ENCODE measurements at places on chromosomes 5 and 9.

DNA sequence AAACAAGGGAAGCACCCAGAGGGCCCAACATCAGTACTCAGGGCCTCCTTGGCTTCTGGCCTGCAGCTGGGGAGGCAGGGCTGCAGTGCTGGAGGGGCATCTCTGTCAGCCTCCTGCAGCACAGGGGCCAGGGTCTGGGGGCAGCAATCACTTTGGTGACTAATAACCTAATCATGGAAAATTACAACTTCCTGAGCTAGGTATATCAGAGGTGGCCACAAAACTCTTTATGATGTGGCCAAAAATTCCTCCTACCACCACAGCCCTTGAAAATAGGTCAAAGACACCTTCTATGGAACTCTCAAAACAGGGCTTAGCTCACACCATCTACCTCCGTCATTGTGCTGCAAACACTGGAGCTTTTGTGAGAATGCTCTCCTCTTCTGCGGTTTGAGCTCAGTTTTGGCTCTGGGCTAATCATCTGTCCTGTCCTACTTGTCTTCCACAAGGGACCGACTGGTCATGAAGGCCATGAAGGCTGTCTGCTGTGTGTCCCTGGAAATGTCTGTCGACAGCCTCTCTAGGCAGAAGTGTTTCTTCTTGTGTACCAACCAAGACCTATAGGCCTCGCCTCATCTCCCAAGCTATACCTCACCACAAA is 28.6 kb downstream of the CSF2 start:
- no peak for DNase-seq

DNA sequence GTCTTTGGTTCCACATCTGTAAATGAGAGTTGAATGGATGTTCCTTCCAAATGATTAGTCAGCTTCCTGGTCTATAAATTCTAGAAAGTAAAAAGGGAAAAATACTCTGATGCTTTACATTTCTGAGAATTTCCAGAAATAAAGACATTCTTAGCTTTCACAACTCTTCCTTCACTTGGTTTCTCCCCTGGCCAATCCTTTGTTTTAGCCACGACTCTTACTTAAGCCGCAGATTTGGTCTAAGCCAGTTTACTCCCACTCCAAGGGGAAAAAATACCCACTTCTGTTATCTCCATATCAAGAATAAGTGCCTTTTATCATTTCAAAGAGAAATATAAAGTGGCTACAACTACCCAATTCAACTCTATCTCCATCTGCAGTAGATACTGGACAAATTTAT is 29.7 kb downstream of the PWWP2A start:
- DNase-seq = no peak

GRCh38 chr5:158423623-158424200 is 564.8 kb upstream of the CLINT1 start:
- no peak for DNase-seq

DNA sequence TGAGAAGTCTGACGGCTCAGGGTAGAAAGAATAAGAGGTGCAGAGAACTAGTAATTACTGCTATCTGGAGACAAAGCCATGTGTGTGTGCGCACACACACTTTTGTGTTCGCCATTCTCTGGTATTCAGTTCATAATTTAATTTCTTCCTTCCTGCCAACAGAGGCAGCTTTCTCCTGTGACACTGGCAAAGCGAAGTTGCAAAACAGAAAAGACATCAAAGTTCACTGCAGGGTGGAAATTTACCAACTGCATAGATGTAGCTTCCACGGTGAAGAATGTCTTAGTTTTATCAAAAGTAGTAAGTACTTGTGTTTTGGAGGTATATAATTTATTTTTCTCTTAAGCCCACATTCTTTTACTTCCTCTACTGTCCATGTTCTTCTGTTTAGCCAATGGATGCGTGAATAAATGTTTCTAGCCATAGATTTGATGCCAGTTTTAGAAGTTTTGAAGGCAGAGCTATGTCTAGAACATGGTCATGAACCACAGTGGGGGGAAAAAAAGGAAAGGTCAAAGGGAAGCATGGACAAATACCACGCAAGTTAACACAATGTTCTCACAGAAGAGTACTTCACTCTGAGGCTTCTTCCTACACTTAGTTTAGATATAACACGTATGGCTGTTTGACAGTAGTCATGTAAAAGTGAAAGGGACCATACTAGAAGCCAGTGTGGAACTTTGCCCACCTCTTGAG is 536.5 kb upstream of the GRIA1 start:
- no peak for DNase-seq

- DNase-seq = no peak
Observed at GRCh38 chr5:150511578-150512367, 3.8 kb downstream of the NDST1 start.

DNA sequence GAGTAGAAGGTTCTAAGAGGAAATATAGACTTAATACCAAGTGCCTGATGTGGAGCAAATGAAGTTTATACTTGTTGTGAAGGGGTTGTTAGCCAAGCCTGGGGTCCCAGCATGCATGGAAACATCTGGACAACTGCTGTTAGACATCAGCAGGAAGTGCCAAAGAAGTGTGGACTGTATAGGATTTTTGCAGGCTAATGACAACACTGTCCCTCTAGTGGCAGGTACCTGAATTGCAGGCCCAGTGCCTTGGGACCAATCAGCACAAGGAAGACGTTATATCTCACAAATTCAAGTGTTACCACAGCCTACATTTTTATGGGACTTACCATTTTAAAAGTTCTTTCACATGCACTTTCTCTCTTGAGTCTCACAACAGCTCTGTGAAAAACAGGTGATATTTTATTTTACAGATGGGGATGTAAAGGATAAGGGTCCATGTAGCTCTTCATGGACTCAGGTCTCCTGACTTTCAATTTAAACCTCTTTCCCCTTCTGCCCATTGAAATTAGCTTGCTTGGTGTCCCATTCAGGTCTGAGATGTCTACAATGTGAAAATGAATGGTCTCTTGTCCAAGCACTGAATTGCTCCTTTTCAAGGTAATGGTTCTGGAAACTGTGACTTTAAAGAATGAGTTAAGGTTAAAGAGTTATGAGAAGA is 89.0 kb upstream of the MAP1B start:
- no peak for DNase-seq

DNA sequence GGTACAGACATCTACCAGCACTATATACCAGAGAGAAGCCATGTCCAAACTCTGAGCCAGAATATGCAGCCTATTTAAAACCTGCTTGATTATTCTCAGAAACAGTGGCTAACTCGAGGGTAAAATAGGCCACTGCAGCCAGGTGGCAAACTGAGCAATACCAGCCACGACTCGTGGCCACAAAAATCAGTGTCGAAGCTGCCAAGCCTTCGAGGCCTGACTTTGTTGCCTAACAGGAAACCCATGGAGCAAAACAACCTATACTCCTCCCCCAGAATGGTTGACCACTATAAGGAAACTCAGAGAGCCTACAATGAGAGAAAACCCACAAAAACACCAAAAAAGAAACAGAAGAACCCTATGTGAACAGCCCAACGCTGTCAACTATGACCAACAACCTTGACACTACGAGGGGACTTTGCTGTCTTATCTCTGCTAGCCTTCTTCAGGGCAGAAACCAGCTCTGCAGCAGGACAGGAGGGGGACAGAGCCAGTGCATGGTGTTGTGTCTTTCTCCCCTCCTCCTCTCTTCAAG is 133.8 kb downstream of the TMEM174 start:
- no peak for DNase-seq

DNA sequence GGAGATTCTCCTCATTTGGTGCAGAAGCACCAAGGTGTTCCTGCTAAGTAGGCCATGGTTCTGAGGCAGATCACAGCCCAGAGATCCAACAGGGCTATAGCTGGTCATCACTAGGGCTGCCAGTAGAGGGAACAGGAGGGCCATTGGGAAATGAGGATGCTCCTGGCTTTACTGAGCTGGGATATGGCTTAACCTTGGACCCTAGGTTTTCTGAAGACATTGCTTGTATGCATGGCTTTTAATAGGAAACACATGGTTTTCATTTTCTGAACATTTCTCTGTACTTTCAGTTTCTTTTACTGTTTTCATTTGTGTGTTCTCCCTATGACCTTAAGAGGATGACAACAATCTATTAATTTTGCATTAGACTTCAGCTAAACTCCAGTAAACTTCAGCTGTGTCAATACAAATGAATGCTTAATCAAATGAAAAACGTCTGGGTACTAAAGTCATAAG is at the start of gene IFNW1:
Gene IFNW1, minus strand, starts transcription at position 406 of the 456 bp plus-strand sequence. Its CDS starts 262 bp downstream, at position 144.
- DNase-seq = no peak

DNA sequence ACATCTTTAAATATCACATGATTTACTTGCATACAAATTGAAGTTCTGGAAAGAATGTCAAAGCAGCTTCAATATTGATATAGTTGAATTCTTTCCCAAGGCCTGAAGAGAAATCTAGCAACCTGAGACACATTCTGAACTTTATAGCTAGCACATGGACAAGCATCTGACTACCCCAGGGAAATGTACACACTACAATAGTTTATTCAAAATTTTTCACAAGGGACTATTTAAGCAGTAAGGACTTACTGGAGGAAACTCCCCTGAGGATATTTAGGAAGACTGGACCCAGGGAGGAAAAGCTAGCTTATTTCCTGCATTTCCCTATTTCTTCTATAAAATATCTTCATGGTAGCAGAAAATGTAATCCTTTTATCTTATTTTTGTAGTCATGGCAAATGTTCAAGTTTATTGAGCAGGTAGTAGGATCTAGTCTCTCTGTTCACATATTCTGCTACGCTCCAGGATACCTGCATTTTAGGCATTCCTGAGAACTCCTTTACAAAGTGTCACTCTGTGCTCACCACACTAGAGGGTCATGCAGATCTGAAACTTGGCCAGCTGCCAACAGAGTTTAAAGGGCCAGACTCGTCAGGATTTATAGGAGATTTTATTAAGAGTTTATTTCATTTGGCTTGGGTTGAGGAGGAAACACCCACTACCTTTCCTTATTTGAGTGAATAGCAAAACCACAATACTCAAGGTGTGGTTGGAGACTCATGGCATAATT is 348.4 kb upstream of the FTMT start:
- no peak for DNase-seq

DNA sequence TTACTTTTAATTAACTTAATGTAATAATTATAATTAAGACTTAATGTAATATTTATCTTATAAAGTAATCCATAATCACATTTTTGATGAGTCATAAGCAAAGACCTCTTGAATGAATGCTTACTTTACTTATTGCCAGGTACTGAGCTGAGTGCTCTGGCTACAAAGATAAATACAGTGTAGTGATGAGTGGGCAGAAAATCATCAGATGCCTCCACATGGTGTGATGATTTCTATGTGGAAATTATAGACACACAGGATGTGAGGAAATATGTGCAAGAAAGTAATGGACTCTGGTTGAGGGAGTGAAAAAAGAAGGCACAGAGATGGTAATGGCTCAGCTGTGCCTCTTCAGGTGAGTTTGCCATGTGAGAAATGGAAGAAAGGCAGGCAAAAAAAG is 422.6 kb upstream of the CD180 start:
- DNase-seq = no peak

DNA sequence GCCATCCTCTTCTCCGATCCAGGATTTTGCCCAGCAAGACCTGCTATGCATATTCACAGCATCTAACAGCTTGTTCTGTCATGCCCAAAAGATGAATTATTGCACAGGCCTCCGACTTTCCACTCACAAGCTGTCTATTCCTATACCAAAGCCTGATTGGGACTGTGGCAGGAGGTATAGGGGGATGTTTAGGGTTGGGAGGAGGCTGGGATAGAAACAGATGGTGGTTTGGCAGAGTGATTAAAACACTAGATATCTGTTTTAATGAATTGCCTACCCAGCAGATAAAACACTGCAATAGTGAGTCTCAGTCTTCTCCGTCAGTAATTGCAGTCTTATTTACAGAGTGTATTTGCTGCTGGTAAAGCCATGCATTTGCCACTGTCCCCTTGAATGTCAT is 215.3 kb downstream of the TLR4 start:
- no peak for DNase-seq

DNA sequence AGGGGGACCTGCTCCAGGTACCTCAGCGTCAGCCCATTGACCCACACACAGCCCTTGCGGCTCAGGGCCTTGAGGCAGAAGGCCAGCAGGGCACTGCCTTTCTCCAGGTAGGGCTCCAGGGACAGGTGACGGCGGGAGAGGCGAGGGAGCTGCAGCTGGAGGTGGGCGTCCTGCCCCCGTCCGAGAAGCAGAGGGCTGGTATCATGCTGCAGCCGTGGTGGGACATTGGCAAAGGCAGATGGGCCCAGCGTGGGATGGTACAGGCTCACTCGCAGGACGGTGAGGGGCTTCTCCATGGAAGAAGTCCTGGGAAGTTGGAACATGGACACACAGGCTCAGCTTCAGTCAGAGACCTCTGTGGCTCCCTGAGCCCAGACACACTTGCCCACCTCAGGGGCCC is 2.5 kb upstream of the DCANP1 start:
- DNase-seq = no peak

- no peak for DNase-seq
Observed at GRCh38 chr9:122084026-122084675, 9.0 kb downstream of the TTLL11 start.

- DNase-seq = no peak
Observed at GRCh38 chr5:83026930-83027687, 50.1 kb downstream of the TMEM167A start.

- DNase-seq = no peak
Observed at GRCh38 chr9:122315534-122315933, 50.9 kb downstream of the MRRF start.

DNA sequence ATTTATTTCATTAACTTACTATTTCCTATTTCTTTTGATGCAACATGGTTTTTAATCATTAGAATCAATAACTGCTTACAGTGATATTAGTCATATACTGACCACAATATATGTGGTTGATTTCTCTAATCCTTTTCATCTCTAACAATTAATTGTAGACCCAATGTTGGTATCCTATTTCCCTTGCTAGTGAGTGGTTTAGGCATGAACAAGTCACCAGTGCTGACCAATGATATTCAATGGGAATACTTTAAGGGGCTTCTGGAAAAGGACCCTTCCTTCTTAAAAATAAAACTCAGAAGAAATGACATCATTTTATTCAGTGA is 672.4 kb upstream of the GRAMD2B start:
- DNase-seq = no peak

- DNase-seq = peak; percentile 36
Observed at GRCh38 chr9:126805554-126806262, 868 bp downstream of the ZBTB43 start.

DNA sequence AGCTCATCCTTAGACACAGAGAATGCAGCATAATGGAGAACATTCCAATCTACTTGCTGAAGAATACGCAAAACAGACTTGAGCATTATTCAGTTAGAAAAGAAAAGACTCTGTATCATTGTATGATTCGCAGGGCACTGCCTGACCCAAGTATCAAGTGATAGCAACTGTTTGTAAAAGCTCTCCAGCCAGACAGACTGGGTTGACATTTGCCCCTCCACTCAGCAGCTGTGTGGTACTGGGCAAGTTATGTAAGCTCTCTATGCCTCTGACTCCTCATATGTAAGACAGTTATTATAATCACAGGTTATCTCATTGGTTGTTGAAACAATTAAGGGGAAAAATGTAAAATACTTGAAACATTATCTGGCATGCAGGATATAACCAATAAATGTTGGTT is 505.0 kb downstream of the ELAVL2 start:
- no peak for DNase-seq
